ENCODE measurements at places on chromosomes 5 and 9.

DNA sequence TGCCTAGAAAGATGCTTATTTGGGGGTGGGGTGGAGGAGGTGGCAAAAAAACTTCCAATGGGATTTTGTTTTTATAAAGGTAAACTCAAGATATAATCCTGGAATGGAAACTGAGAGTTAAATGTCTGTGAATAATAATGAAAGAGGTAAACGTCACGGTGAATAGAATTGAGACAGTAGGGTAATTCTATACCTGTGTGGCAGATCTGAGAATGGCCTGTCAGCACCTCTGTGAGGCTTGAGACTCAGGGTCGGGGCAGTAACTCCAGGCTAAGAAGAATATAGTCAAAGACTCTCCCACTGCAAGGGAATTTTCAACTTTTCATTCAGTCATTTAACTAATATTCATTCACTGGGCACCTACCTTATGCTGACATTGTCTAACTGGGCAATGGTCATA, 581.2 kb upstream of the ZNF608 start:
- no peak for DNase-seq

GRCh38 chr9:117696154-117696553, 8.0 kb upstream of the TLR4 start:
- DNase-seq: peak; percentile 53

GRCh38 chr5:14386884-14387624, 194.5 kb upstream of the OTULINL start:
- no peak for DNase-seq

GRCh38 chr5:179794171-179794570, 385 bp downstream of the LTC4S start:
- DNase-seq: no peak

DNA sequence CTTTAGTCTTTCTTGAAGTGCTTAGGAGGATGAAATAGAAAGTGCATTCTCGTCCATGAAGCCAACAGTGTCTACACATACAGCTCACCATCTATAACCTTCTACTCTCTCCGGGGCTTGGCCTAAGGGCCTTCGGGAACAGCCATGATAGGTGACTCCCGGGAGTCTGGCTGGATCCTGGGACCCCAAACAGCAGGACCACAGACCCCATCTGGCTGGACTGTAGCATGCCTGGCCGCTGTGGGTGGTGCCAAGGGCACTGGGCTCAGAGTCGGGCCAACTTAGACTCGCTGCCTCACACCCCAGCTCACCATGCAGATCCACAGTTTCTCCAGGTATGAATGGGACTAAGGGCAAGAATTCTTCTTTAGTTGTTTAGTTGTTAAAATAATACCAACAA, 16.3 kb downstream of the GABBR2 start:
- DNase-seq: no peak

GRCh38 chr9:21750021-21750735, 52.3 kb upstream of the MTAP start:
- peak; percentile 24 for DNase-seq

DNA sequence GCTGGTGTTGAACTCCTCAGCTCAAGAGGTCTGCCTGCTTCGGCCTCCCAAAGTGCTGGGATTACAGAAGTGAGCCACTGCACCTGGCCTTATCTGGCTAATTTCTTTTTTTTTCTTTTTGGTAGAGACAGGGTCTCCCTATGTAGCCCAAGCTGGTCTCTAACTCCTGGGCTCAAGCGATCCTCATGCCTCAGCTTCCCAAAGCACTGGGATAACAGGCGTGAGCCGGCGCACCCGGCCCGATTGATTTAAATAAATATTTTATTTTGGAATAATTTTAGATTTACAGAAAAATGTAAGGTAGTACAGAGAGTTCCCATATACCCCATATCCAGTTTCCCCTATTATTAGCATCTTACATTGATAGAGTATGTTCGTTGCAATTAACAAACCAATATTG, 155.0 kb upstream of the MVB12B start:
- no peak for DNase-seq

Measured in AG10803 (cell line).